ENCODE measurements at places on chromosomes 11 and 22.

DNA sequence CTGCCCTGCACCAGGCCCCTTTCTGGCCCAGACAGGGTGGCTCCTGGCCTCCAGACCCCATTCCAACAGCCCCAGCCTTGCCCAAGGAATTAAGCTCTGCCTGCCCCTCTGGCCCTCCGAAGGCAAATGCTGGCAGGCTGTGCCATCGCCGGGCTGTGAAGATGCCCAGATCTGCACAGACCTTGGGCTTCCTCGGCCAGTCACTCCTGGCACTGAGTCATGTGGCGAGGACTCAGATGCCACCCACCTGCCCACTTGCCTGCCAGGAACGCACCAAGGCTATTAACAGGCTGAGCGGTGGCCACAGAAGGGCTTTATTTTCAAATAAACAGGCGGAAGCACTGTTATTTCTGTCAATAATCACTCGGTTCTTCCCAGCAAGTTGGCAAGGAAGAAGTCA is 50.3 kb upstream of the TTLL12 start:
- DNase-seq = no peak

DNA sequence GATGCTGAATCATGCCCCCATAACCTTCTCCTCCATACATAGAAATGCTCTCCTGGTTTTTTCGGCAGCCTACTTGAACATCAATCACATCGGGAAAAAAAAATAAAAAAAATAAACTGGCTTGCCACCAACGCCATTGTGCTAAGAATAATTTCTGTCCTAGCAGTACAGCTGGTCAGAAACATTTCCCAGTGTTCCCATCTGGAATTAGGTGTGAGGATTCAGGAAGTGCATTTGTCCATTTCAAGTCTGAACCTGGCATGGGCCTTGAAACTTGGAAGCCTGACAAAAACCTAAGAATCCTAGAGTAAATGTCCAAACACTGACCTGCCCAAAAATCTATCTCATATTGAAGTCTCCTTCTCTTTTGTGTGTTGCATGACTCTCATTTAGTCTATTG is 16.6 kb upstream of the NAV2 start:
- DNase-seq = no peak

DNA sequence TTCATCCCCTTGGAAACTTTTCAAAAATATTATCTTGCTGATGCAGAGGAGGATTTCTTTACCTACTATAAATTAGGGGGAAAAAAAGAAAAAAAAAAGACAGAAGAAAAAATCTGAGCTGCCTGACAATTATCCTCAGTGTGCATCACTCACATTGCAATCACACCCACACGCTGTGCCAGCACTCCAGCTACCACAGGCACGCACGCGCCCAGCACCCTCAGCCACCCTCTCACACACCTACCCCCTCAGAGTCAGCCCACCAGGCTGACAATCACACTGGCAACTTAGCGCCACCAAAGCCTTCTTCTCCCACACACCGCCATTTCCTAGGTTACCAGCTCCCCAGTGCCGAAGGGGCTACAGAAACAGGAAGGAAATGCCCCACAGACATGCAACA is 236.1 kb downstream of the KCNA4 start:
- no peak for DNase-seq

- peak; percentile 63 for DNase-seq
Measured at GRCh38 chr11:78646564-78647185, 72.0 kb upstream of the NARS2 start.

GRCh38 chr11:68314203-68315170 is 2.1 kb downstream of the LRP5 start:
- DNase-seq = no peak

DNA sequence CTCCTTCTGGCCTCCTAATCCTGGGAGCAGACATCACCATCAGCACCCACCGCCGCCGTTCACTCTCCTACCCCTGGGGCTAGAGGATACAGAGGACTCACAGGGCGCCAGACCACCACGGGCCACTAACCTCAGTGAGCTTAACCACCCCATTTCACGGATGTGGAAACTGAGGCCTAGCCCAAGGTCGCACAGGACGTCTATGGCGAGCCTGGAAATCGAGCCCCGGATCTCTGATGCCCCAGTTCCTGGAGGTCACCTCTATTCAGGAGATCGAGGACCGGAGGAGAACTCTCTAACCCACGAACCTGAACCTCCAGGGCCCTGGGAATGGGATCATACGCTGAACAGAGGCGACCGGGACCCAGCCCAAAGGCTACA is 349 bp downstream of the TIMM10 start:
- DNase-seq = no peak

- no peak for DNase-seq
Measured at GRCh38 chr22:45503050-45503815, 550 bp downstream of the FBLN1 start.

DNA sequence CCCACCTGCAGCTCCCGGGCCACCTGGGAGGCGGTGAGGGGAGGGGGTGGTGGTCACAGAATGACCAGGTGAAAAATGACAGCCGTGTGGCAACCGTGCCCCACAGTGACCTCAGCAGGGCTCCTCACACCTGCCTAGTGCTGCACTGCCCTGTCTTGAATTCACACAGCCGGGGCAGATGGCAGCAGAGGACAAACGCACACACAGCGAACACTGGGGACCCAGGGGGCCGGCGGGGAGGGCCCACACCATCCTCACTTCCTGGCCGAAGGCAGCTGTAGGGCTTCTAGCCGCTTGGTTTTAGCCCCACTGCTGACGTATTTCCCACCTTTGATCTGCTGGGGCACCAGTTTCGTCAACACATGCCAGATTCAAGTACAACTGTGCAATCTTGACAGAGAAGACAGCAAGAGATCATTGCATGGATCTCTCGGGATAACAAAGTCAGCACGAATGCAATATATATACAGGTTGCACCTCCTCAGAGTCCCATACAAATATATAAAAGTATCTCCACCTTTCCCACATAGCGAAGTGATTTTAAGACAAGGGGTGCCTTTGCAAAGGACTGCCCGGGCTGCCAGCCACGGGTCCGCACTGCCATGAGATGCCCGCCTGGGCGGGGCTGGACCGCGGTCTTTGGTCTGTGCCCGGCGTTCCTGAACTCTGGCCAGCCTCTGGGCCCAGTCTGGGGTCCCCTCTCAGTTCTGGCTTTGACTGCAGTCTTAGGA is 26.9 kb downstream of the TRMU start:
- no peak for DNase-seq

DNA sequence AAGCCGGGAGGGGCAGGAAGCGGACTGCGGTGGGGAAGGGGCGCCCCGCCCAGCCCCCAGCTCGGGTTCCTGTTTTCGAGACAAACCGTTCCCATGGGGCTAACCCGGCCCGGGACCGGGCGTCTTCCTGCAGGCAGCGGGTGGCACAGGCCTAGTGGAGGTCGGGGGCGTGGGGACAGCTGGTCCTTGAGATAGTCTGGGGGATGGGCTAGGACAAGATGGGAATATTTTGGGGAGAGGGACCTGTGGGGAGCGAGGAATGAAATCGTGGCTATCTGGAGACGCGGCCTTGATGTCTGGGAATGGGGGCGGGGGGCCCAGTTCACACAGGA is 1.2 kb upstream of the RASGRP2 start:
- DNase-seq = no peak

DNA sequence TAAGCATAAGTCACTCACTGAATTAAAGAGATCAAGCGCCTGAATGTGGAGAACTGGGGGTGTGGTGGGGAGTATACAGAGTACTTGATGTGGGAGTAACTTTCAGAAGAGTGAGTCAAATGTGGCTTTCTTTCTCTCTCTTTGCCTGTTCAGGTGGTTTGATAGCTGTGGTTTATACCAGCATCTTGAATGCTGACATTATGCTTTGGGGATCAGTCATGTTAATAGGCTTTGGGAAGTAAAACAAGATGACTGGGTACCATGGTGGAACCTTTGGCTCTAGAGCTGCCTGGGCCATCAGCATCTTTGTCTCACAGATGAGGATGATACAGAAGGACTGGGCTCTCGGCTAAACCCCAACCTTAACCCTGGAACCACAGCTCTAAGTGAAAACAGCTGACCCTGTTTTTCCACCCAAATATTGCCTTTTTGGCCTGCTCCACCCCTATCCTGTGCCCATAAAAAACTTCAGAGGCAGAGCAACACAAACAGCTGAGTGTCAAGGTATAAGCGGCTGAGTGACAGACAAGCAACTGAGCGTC is 58.2 kb upstream of the GNAZ start:
- DNase-seq = no peak

DNA sequence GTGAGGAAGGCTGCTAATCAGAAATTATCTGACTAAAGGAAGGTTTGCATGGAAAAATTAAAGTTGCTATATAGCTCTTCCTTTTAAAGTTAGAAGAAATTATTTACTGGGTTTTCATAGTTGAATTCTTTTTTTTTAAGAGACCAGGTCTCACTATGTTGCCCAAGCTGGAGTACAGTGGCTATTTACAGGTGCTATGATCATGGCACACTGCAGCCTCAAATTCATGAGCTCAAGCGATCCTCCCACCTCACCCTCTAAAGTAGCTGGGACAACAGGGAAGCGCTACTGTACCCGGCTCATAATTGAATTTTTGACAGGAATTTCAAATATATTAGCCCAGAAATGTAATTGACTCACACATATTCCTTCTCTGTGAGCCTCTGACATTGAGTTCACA is 3.9 kb downstream of the MSANTD2 start:
- no peak for DNase-seq

- DNase-seq = no peak
Measured at GRCh38 chr11:32325725-32326124, 109.6 kb downstream of the WT1 start.

- peak; percentile 34 for DNase-seq
Measured at GRCh38 chr22:29524442-29525191, 28.9 kb downstream of the THOC5 start.

DNA sequence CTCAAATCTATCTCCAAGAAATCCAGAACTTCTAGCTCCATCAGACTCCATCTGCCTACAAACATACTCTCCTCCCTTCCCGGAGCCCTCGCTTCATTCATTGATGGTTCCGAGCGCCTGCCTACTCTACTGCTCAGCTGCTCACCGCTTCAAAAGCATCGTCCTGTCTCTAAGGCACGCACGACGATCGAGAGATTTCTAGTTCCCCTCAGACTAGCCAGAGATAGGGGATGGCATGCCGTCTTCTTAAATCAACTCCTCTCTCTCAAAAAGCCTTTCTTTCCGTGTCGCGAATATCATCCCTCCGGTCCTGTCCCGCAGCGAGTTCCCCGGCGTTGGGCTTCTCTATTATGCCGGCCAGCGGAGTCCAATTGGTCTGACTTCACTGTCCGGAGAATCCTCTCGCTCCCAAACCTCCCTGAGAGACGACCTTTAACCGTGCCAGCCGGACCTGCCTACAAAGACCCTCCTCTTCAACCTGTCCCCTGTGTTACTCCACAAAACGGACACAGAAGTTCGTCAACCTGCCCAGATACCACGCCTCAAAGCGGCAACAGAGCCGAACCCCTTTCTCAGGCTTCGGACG is 592 bp downstream of the EEF1G start:
- DNase-seq = no peak

DNA sequence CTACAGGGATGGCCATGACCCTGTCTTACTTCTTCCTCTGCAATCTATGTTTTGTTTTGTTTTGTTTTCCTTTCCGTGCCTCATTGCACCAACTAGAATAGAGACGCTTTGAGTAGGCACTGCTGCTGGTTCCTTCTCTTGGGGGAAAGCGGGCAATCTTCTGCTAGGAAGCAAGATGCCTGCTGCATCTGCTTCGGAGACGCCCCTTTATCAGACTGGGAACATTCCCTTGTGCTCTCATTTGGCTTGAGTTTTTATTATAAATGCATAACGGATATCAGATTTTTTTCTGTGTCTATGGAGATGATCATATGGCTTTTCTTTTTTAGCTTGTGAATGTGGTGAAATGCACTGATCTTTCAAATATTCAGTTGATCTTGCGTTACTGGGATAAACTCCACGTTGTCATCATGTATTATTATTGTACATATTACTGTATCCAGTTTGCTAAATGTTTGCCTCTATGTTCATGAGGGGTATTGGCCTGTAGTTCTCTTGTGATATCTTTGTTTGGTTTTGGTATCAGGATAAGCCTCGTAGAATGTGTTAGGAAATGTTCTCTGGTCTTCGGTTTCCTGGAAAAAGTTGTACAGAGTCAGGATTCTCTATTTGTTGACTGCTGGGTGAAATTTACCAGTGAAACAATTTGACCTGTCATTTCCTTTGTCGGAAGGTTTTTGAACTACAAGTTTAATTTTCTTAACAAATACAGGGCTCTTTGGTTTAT is 23.4 kb upstream of the KRTAP5-6 start:
- no peak for DNase-seq

- no peak for DNase-seq
Measured at GRCh38 chr11:21411104-21411503, 741.7 kb downstream of the NELL1 start.

DNA sequence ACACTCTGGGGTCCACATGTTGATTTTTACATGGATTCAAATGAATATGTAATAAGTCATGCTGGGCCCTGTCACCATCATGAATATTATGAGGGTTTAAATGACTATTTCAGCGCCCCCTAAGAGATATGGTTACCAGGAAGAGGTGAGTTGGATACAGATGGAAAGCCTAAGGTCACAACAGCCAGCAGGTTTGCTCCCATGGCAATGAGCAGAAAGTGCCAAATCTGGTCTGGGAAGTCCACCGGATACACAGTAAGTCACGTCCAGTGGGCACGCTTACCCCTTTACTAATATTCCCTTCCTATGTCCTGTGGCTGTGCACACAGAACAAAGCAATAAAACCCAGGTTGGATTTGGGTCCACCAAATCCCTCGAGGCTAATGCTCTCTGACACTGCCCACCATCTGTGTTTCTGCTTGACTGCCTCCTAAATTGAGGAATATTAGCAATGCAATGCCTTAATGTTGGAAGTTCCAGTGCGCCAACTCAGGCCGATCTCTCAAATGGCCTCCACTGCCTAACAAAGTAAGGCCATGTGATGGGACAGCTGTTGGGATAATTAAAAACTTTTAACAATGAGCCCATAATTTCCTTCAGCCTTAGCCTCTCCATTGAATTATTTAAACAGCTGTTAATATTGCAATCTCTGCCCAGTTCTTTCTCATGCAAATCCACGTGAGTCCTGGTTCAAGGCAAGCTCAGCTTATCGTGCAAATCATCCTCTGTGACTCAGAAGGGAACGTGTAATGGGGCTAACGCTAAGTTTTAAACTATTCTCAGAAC is 97.6 kb downstream of the SLC1A2 start:
- DNase-seq = peak; percentile 65

GRCh38 chr11:67302571-67303131 is 679 bp upstream of the SSH3 start:
- no peak for DNase-seq

DNA sequence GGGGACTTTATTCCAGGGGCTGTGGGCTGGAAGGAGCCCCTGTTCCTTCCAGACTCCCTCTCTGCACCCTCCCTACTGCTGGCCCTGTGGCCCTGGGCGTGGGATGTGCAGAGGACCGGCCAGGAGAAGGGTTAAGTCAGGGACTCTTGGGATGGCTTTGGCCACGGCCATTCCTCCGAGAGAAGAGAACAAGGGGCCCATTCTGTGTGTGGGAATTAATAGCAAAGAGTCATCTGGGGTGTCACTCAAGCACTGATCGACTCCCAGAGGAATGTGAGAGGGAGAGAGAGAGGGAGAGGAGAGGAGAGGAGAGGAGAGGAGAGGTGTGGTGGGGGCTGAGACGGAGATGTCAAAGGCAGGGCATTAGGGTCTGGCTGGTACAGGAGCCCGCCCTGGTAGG is 14.2 kb upstream of the SOX10 start:
- DNase-seq = no peak

Measured in COR-L47 (cell line).